ENCODE measurements at places on chromosomes 2 and 18.

GRCh38 chr2:13652531-13653313 is 936.0 kb downstream of the TRIB2 start:
- DNase-seq, result peak; percentile 40

DNA sequence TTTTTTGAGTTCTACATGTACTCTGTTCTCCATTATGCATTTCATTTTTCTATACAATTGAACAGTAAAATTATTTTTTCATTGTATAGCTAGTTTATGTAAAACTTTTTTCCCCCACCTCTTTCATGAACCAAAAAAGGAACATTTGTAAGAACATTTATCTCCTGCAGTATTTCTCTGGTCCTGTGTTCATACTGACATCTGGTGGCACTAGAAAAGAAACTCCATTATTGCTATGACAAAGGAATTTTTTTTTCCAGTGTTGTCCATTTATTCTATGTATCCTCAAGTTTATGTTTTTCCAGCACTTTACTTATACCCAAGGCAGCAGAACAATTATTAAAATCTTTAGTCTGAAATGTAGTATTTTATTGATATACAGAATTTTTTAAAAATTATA is 27.4 kb upstream of the CHAC2 start:
- peak; percentile 26 for DNase-seq

- DNase-seq, result no peak
These were observed 74.2 kb downstream of the ZRANB3 start for GRCh38 chr2:135456835-135457234.

DNA sequence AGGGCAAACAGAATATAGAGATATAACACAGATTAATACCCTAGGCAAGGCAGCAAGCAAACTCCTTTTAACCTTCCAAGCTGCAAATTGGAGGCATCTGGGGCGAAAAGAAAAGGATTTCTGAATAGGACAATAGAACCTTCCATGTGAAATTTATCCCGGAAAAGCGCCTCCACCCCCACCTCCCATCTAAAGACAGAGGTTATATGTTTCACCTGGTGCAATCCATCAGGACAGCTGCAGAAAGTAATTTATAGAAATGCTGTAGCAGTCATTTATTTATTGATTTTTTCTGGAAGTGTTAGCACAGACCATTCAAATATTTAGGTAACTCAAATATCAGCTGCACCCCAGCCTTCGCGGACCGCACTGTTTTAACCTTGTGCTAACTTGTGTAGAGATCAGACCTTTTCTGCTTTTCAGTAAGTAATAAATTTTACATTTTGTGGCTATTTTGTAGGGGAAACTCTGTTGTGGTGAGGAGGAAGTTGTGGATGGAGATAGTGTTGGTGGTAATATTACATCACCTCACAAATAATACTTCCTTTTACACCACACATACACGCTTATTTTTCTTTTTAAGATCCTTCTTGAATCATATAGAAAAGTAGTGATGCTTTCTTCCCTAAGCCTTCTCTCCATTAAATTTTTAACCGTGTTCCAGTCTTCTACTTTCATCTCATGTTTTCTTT is 919.3 kb upstream of the CDH2 start:
- DNase-seq, result no peak

GRCh38 chr18:48788373-48788772 is 162.4 kb downstream of the SMAD7 start:
- no peak for DNase-seq

DNA sequence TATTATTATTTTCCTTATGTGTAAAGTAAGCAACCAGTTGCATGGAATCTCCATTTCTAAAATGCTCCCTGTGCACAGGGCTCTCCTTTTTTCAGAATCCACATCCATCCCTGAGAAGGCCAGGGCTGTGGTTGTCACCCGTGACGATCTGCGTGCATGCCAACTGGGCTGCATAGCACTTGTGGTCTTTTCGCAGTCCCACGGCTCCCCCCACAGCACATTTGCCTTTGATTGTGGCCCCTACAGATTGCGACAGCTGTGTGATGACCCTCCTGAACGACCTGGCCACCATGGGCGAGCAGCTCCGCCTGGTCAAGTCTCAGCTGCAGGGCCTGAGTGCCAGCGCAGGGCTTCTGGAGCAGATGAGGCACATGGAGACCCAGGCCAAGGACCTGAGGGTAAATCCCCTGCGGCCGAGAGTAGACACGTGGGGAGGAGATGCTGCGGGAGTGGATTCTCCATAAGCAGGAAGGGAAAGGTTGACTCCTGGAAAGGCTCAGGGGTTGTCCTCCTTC is 119.8 kb upstream of the TTC39C start:
- no peak for DNase-seq

DNA sequence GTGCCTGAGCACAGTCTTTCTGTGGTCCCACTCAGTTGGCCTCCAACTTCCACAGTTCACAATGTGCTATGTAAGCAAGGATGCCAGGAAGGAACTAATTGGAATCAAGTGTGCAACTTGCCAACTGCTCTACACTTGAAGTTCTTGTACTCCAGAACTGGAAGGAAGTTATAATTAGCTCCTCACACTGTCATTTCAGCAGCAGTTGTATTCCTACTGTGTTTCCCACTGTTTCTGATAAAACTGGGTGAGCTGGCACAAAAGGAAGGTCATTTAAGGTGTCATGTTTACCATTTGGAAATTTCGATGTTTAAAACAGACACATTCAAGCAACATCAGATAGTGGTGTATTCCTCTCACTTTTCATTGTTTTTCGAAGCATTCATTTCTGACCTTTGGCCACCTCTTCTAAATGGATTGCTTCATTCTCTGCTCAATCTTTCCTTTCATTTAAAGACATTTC is 84.2 kb downstream of the ANTXR1 start:
- no peak for DNase-seq

GRCh38 chr2:195694553-195694952 is 37.5 kb downstream of the SLC39A10 start:
- no peak for DNase-seq

DNA sequence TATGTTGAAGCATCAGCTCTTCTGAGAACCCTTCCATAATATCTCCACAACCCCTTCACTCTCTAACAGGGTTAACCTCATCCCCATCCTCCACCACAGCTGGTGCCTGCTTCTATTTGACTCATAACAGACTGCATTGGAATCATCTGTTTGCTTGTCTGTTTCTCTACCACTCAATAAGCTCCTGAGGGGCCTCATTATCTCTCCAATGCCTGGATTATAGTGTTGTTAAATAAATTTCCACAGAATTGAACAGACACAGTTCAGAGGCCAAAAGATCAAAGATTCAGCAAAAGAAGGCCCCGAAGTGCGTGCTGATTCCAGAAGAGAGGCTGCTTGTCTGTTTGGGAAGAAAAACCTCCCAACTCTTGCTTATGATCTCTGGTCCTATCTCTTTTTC is 33.7 kb upstream of the FAM98A start:
- DNase-seq, result no peak

- DNase-seq, result no peak
These were observed 831.4 kb downstream of the DSC3 start for GRCh38 chr18:30211112-30211511.

DNA sequence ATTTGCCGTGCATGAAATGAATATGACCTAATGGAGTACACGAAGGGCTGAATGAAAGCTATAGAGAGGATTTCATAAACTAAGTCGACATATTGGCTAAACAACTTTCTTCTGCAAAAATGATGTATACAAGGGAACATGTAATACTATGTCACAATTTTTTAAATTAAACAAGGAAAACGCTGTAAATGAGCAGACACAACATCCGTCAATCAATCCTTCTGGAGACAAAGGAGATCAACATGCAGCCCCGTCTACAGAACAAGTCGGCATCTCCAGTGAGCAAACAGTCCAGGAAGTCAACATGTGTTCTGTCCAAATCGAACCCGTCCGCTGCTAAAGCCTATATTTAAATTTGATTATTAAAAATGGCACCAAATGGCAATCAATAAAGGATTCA is 180.8 kb downstream of the TCF4 start:
- no peak for DNase-seq

DNA sequence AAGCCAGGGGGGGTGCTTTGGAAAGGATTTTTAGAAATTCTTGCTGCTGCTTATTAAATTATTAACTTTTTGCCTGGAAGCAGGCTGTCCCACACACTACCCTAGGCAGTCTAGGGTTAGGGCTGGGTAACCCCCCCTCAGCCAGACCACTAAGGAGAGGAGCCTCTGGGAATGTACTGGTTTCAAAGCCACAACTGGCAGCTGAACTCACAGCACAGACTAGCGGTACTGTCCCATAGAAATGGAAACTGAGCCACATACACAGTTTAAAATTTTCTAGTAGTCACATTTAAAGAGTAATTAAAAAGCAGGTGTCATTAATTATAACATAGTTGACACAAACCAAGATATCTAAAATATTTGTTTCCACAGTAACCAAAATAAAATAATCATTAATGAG is 50.1 kb downstream of the SPRED2 start:
- no peak for DNase-seq

DNA sequence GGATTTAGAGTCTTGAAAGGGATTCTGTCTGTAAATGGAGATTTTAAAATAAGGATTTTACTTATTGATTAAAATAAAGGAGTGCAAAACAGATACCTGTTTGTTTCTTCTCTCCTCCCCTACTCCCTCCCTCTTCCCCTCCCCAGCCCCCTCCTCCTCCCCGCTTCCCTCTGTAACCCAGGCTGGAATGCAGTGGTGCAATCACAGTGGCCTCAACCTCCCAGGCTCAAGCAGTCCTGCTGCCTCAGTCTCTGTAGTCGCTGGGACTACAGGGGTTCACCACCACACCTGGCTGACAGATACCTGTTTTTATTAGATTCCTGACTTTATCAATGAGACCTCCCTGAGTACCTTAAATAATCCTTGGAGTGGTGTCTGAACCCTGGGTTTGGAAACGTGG is 57.1 kb downstream of the OXER1 start:
- no peak for DNase-seq

- DNase-seq, result no peak
These were observed 6.3 kb upstream of the CFAP53 start for GRCh38 chr18:50272568-50272967.

All from non-pigmented ciliary epithelial cell (primary cell).